Activated CD8-positive, alpha-beta T cell treated with anti-CD3 and anti-CD28 coated beads, Interleukin-2, amount 10 ng/mL, durations not matched to agents 7 days and 5 days (primary cell): ENCODE measurements at places on chromosomes 13 and 19.

- peaks cover 2% of the 10 kb centered on the region for H3K4me1 ChIP-seq
- H3K4me3 ChIP-seq = no peak overlapping the region
- H3K27me3 ChIP-seq = no peaks in the 10 kb centered on the region
- no peak overlapping the region for H3K27ac ChIP-seq
- DNase-seq = no peak
Observed at GRCh38 chr13:50511877-50512341, 331.6 kb downstream of the DLEU7 start.

DNA sequence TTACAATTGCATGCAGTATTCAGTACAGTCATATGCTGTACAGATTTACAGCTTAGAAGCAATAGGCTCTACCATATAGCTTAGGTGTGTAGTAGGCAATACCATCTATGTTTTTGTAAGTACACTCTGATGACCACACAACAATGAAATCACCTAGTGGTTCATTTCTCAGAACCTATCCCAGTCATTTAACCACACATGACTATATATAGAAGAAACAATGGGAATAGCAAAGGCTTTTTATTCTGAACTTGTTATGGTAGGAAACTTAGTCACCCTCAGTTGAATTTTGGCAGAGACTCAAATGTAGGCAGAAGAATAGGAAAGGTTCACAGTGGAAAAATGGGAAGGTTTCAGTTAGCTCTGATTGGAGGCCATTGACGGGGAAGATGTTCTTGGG lies 1075.1 kb upstream of the MIR17HG start:
- no peak overlapping the region for H3K4me3 ChIP-seq
- no peaks in the 10 kb centered on the region for H3K36me3 ChIP-seq
- no peaks in the 10 kb centered on the region for H3K27me3 ChIP-seq

DNA sequence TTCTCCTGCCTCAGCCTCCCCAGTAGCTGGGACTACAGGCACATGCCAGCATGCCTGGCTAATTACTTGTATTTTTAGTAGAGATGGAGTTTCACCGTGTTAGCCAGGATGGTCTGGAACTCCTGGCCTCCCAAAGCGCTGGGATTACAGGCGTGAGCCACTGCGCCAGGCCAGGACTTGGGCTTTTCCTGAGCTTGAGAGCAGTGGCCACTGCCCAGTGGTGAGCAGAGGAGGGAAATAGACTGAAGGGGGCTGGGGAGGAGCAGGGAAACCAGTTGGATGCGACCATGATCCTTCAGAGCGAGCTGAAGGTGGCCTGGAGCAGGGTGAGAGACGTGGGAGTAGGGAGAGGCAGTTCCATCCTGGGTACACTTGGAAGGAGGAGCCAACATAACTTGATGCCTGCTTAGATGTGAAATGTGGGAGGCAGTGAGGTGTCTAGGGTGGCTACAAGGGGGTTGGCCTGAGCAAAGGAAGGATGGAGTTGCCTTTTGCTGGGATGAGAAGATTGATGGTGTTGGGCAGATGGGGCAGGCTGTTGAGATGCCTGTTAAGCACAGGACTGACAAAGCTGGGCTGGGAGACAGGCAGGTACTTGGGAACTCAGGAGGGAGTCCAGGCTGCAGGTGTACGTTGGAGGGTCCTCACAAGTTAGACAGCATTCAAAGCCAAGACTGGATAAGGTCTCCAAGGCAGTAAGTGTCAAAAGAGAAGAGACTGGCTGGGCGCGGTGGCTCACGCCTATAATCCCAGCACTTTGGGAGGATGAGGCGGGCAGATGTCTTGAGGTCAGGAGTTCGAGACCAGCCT lies 31.8 kb downstream of the KCTD15 start:
- no peak overlapping the region for H3K27ac ChIP-seq
- H3K36me3 ChIP-seq = no peaks in the 10 kb centered on the region
- H3K27me3 ChIP-seq = peaks cover 3% of the 10 kb centered on the region
- no peak for DNase-seq

DNA sequence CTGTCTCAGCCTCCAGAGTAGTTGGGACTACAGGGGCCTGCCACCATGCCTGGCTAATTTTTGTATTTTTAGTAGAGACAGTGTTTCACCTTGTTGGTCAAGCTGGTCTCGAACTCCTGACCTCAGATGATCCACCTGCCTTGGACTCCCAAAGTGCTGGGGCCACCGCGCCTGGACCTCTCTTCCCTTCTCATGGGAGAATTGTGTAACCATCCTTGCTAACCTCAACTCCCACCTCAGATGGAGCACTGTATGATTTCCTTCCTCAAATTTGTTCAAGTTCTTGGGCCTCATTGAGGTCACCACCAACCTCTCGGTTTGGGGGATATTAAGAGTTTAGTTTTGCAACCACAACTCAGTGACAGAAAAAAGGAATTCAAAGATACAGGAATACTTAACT lies 10.7 kb downstream of the LILRA5 start:
- no peaks in the 10 kb centered on the region for H3K36me3 ChIP-seq
- H3K27me3 ChIP-seq = peaks cover 9% of the 10 kb centered on the region
- peaks cover 33% of the 10 kb centered on the region for H3K4me1 ChIP-seq
- no peak overlapping the region for H3K27ac ChIP-seq
- DNase-seq = no peak

DNA sequence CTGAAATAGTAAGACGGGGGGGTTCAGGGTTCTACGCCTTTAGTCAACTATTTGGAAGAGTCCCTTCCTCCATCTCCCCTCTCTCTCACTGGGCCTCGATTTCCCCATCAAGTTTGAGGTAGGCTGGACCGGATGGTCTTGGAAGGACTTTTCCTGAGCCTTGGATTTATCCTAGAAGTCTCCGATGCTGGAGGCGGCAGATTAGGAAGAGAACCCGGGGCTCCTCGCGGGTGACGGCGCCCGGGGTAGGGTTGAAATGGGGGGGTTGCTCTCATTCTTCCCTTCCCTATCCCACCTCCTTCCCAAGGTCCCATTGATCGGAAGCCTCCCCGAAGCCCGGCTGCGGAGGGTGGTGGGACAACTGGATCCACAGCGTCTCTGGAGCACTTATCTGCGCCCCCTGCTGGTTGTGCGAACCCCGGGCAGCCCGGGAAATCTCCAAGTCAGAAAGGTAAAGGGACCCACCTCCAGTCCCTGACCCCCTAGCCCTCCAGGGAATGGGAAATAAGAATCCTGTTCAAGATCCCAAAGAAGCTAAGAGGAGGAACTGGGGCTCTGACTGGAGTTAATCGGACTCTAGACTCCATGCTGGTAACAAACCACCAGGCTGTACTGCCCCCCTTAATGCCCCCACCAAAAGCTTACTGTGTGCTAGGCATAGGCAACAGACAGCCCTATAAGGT lies 781 bp downstream of the QPCTL start:
- H3K27me3 ChIP-seq = no peaks in the 10 kb centered on the region
- DNase-seq = peak; percentile 84
- peak overlapping the region; percentile 91 for H3K4me3 ChIP-seq
- H3K27ac ChIP-seq = peak overlapping the region; percentile 95
- H3K36me3 ChIP-seq = peaks cover 31% of the 10 kb centered on the region
- peaks cover 20% of the 10 kb centered on the region for H3K4me1 ChIP-seq

DNA sequence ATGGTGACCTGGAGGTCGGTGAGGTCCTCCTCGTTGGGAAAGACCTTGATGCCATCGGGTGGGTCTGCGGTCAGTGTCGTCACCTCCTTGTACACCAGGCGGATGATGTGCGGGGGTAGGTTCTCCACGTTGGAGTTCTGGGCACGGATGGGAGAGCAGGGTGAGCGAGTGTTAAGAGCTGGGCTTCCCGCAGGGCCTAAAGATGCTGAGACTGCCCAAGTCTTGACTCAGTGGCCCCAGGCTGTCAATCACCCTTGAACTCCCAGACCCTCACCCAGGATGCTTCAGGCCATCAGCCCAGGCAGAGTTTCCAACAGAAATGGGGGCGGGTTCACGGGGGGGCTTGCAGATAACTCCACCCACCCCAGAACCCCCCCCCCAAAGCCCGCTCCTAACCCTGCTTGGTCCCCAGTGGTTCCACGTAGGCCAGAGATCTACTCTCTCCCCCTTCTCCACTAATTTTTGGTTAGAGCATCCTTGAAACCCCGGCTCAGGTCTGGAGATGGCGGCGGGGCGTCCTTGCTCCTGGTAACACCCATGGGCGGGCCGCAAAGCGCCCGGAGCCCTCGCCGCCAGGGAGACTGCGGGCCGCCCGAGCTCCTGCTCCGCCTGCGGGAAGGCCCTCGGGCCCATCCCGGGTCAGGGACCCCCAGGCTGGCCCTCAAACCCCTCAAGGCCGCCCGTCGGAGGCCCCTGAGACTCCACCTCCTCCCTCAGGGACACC lies 600 bp downstream of the UBE2S start:
- peak; percentile 47 for DNase-seq
- peaks cover 48% of the 10 kb centered on the region for H3K4me1 ChIP-seq
- peaks cover 6% of the 10 kb centered on the region for H3K27me3 ChIP-seq
- peaks cover 65% of the 10 kb centered on the region for H3K36me3 ChIP-seq
- H3K4me3 ChIP-seq = peak overlapping the region; percentile 96
- peak overlapping the region; percentile 90 for H3K27ac ChIP-seq

- no peaks in the 10 kb centered on the region for H3K27me3 ChIP-seq
- no peak overlapping the region for H3K27ac ChIP-seq
- H3K4me3 ChIP-seq = no peak overlapping the region
Observed at GRCh38 chr13:20654156-20654555, 49.3 kb upstream of the IL17D start.

- H3K4me3 ChIP-seq = no peak overlapping the region
- peak overlapping the region; percentile 66 for H3K27ac ChIP-seq
- peaks cover 96% of the 10 kb centered on the region for H3K4me1 ChIP-seq
Observed at GRCh38 chr19:41304706-41305483, 5.1 kb upstream of the CCDC97 start.

DNA sequence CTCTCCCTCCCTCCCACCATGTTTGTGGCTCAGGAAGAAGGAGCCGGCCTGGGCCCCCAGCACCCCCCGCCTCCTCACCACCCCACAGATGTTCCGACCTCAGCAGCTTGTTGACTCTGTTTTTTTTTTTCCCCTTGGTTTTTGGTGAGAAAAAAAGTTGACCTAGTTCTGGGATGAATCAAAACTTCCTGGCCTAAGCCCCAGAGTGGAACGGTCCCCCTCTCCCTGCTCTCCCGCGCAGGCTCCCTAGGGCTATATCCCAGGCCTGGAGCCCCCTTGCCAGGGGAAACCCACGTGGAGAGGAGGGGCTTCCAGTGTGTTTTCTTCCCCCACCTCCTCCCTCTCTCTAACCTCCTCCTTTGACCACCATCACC lies 4.0 kb downstream of the COL5A3 start:
- DNase-seq = no peak
- H3K27ac ChIP-seq = no peak overlapping the region
- H3K4me1 ChIP-seq = peaks cover 22% of the 10 kb centered on the region
- H3K4me3 ChIP-seq = no peak overlapping the region
- H3K36me3 ChIP-seq = no peaks in the 10 kb centered on the region
- H3K27me3 ChIP-seq = peaks cover 29% of the 10 kb centered on the region

DNA sequence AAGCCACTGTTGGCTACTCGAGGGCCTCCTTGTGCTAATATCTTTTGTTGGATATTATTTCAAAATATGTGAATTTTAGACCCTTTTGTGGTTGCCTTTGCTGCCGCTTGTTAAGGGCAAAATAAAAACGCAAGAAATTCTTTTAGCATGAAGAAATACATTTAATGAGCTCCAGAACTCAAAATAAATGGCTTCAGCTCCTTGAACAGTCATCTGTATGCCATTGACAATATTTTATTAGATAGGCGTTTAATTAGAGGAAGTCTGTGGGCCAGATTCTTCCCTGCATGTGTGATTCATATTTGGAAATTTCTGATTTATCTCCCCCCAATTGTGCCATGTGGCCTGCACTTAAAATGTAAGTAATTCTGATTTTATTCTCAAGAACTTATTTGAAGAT lies 177.2 kb downstream of the STK24 start:
- no peaks in the 10 kb centered on the region for H3K36me3 ChIP-seq
- no peak overlapping the region for H3K4me3 ChIP-seq
- no peak overlapping the region for H3K27ac ChIP-seq
- no peaks in the 10 kb centered on the region for H3K4me1 ChIP-seq

GRCh38 chr19:709196-709964 lies 645 bp downstream of the PALM start:
- H3K36me3 ChIP-seq = no peaks in the 10 kb centered on the region
- H3K27ac ChIP-seq = no peak overlapping the region
- no peak for DNase-seq
- H3K4me3 ChIP-seq = no peak overlapping the region
- peaks cover 17% of the 10 kb centered on the region for H3K27me3 ChIP-seq

DNA sequence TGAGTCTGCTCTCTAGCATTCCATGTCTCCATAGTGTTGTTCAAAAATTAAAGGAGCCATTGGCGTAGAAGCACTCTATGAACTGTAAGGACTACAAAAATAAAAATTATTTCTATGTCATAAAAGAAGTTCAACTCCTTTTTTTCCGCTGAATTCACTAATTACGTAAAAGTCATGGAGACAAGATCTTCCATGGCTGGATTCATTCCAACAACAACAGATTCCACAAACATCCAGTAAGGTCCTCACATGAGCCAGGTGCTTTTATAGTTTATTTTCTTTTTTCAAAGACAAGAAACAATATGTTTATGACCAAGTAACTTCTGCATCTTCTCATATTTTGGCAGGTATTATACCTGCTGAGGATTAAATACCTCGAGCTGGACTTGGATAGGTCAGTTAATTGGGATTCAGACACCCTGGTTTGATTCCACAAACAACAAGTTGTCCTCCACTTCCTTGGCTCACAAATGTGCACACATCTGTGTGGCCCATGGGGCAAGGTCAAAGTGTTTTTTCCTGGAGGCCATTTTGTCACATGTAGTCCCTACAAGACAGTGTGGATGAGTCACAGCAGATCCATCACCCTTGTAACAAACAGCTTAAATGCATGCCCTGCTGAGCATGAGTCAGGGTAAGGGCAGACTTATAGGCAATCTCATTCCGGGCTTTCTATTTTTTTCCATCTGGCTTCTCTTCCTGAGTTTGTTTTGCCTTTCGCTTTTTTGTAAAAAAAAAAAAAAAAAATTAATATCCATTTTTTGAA lies 475.6 kb downstream of the COG6 start:
- peaks cover 19% of the 10 kb centered on the region for H3K36me3 ChIP-seq
- H3K4me1 ChIP-seq = peaks cover 54% of the 10 kb centered on the region
- H3K27ac ChIP-seq = no peak overlapping the region
- no peak overlapping the region for H3K4me3 ChIP-seq

GRCh38 chr19:56842412-56842811 lies 1.9 kb upstream of the PEG3 start:
- H3K36me3 ChIP-seq = peaks cover 12% of the 10 kb centered on the region
- H3K27me3 ChIP-seq = peaks cover 3% of the 10 kb centered on the region
- H3K27ac ChIP-seq = no peak overlapping the region
- no peak for DNase-seq
- H3K4me1 ChIP-seq = no peaks in the 10 kb centered on the region

- peaks cover 16% of the 10 kb centered on the region for H3K27me3 ChIP-seq
- peaks cover 12% of the 10 kb centered on the region for H3K4me1 ChIP-seq
- peak; percentile 49 for DNase-seq
- H3K36me3 ChIP-seq = no peaks in the 10 kb centered on the region
- H3K27ac ChIP-seq = no peak overlapping the region
Observed at GRCh38 chr13:114140131-114140905, 7.9 kb upstream of the RASA3 start.

DNA sequence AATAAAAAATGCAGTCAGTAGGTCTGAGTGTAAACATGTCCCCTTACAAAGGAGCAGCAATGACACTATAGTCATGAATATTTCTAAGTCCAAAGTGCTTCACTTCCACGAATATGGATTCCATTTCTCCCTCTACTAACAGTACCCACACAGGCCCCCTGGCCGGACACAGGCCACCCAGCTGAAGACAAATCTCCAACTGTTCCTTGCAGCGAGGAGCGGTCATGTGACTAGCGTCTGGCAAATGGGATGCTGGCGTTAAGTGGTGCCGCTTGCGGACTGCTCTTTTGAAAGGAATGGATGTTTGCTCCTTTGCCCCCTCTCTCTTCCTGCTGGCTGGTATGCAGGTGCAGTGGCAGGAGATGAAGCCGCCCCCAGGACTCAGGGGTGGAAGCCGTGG lies 16.2 kb downstream of the PPP1R12C start:
- no peaks in the 10 kb centered on the region for H3K27me3 ChIP-seq
- H3K4me3 ChIP-seq = no peak overlapping the region
- peaks cover 2% of the 10 kb centered on the region for H3K4me1 ChIP-seq
- no peak overlapping the region for H3K27ac ChIP-seq
- no peak for DNase-seq
